ENCODE measurements at places on chromosomes 6 and 20.

GRCh38 chr6:45483501-45483900 is 105.8 kb upstream of the SUPT3H start:
- no peak for DNase-seq

DNA sequence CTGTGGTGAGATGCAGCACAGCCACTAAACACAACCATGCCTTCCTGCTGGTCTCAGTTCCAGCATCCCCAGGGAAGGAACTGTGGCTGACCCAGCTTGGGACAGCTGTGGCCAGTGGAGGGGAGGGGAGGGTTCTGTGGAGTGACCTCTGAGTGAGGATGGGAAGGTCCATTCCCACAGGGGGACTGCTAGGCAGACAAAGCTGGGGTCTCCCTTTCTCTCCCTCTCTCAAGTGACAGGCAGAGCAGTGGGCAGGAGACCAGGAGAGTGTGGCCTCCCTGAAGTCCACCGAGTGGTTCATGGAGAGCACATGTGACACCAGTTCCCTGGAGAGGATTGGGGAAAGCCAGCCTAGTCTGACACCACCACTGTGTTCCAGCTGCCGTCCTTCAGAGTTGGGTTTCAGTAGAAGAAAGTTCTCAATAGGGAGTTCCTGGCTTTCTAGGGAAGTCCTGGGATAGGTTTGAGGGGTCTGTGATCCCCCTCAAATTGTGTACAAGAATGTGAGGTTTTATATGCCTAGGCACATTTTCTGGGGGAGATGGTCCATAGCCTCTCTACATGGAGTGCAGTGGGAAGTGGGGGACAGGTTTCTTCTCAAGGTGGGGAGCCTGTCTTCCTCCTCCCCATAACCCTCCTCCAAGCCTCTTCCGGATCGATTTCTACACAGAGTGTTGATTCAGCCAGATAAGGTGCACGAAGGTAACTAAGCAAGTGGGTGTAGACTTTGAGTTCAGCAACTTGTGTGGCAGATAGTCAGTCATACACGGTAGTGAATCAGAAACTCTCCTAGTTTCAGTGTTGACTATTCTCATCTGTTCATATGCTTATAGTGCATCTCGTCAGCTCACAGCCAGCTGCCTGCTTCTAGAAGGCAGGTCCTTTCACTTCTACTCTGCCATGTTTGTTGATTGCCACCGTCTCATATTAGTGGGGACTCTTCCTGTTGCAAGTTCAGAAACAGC is 18.9 kb downstream of the MANBAL start:
- DNase-seq = no peak

DNA sequence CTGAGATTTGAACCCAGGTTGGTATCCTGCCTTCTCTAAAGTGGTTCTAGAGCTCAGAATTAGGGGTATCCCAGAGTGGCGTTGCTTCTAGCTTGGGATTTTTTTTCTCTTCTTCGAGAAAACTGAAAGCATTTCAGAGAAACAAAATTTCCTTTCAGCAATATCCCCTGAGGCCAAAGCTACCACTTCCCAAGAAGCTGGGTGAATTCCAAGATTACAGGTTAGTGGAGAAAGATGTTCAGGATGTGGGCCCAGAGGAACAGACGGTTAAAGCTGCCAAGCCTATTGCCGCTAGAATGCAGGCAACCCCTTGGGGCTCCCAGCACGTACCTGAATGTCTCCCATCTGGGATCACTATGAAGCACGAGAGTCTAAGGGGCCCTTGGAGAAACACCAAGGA is 134.1 kb downstream of the FOXO3 start:
- DNase-seq = no peak

DNA sequence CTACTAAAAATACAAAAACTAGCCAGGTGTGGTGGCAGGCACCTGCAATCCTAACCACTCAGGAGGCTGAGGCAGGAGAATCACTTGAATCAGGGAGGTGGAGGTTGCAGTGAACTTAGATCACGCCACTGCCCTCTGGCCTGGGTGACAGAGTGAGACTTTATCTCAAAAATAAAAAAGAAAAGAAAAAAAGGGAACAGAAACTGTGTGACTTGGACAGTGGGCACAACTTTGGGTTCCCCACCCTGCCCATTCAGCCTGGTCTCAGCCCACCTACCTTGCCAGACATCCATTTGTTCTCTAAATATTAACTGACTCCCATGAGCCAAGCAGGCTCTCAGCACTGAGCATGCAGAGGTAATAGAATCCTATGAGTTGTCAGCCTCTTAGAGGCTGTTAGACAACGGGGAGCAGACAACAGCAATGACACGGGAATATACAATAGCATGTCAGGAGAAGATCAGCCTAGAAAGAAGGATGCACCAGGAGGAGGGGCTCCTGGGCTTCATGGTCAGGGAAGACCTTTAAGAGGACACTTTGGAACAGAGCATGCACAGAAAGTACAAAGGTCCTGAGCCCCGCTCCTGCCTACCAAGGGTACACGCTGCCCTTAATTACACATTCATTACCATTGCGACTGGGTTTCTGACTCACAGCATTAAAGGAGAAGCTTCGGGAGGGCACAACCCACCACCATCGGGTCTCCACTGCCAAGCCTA is 20.0 kb downstream of the FAM209B start:
- no peak for DNase-seq

GRCh38 chr6:165804331-165805066 is 141.5 kb upstream of the PDE10A start:
- no peak for DNase-seq

DNA sequence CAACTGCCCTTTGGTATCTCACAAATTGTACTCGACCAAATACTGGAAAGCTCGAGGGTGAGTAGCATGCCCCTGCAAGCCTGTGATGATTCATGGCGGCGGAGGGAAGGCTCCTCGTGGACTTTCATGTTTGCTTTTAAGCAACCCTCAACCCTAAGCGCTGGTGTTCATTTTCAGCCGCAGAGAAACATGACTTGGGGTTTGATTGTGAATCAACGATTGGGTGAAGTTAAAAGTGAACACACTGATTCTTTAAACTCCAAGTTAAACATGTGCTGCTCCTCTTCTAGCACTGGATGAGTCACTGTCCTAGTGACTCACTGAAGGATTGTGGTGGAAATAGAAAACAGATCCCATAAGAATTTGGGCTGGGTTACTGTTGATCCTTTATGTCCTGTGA is 8.3 kb downstream of the CD109 start:
- peak; percentile 97 for DNase-seq

GRCh38 chr20:4122926-4123325 is 107.6 kb upstream of the RNF24 start:
- no peak for DNase-seq

- DNase-seq = no peak
Observed at GRCh38 chr20:47677635-47678453, 107.4 kb downstream of the SULF2 start.

DNA sequence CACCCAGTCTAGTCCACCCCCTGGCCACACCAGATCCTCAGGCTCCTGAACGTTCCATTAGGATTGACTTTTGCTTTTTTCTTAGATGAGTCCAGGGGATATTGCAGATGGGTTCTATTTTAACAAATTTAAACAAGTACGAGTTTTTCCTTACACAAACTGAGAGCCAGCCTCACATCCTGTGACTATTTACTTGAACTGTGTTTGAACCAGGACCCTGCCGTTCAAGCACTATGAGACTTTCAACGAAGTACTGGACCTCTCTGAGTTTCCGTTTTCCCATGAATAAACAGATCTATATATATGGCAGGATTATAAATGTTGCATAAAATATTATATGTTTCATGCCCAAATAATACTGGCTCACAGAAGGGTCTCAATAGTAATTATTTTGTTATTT is 1.4 kb upstream of the METTL24 start:
- DNase-seq = no peak

- no peak for DNase-seq
Observed at GRCh38 chr20:62420846-62421715, 6.3 kb downstream of the RBBP8NL start.

GRCh38 chr6:75230484-75231325 is 12.9 kb downstream of the COX7A2 start:
- DNase-seq = no peak

DNA sequence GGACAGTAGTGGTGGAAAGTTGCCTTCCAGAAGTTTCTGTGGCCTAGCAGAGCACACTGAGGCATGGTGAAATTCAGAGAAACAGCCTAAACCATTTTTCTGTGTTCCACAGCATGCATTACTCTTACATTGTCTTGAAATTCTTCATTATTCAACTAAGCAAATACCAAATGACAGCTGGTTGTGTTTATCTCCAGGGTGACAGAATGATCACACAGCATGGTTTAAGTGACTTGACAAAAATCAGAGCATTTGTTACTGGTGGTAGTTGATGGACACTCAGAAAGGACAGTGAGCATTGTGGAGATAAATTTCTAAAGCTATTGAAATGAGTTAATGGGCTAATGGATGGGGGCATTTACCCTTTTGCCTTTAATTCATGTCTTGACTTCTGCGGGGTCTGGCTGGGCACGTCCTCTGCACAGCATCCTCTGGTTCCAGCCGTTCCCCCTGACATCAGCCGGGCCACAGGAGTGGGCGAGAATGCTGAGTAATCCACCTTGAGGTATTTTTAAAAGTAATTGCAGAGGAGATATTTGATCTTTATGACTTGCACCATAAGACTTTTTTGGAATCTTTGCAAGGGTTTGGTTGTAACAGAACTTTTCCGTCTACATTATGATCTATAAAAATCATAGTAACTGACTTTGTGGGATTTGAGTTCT is 78.9 kb upstream of the SCP2D1 start:
- no peak for DNase-seq

DNA sequence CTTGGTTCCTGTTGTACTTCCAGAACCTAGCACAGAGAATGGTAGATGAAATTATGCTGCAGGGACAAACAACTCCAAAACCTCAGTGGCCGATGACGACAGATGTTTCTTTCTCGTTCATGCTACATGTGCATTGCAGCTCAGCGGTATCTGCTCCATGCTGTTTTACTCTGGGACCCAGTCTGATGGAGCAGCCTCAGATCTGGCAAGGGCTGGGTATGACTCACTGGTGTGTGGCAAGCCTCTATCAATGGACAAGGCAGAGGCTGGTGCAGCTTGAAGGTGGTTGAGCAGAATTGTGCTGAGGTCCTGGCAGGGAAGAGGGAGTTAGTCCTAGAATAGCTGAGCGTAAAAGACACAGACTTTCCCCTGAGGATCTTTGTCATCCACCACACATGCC is 10.3 kb upstream of the BLCAP start:
- no peak for DNase-seq

DNA sequence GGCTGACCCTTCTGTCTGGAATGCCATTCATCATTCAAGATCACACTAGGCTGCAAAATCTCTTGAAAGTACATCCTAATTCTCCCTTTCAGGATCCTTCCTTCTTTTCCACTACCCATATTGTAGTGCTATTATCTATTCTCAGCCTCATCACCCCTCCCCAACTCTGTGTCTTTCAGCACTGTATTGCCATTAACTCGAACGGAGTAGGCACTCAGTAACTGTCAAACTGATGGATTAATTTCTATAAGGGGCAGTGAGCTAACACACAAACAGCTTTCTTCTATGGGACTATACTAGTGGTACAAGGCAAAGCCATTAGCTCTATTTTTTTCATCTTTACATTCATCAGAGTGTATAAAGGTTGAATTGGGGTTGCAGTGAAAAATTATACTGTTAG is 46.6 kb downstream of the LAMA4 start:
- no peak for DNase-seq

GRCh38 chr6:41002168-41002567 is 36.9 kb downstream of the UNC5CL start:
- no peak for DNase-seq

DNA sequence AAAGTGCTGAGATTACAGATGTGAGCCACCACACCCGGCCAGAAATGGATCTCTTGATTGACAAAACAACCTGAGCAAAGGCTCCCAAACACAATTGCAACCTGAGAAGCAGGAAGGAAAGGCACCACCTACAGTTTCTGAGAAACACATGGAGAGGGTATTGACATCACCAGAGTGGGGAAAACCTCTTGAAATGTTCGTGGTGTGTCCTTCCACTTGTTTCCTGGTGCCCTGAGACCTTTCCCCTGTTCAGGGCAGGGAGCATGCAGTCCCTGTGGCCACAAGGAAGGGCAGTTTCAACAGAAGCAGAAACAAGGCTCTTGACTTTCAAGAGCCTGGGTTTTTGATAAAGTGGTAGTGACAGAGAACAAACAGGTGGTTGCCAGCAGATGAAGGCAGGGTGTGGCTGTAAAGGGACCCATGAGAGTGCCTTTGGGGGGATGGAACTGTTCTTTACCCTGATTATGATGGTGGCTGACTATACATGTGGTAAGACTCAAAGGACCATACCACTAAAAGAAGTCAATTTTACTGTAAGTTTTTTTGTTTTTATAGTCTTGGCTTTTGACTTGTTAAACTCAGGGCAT is 3.2 kb upstream of the BPIFA1 start:
- DNase-seq = no peak

GRCh38 chr20:63171991-63172390 is 43.9 kb downstream of the YTHDF1 start:
- DNase-seq = no peak

DNA sequence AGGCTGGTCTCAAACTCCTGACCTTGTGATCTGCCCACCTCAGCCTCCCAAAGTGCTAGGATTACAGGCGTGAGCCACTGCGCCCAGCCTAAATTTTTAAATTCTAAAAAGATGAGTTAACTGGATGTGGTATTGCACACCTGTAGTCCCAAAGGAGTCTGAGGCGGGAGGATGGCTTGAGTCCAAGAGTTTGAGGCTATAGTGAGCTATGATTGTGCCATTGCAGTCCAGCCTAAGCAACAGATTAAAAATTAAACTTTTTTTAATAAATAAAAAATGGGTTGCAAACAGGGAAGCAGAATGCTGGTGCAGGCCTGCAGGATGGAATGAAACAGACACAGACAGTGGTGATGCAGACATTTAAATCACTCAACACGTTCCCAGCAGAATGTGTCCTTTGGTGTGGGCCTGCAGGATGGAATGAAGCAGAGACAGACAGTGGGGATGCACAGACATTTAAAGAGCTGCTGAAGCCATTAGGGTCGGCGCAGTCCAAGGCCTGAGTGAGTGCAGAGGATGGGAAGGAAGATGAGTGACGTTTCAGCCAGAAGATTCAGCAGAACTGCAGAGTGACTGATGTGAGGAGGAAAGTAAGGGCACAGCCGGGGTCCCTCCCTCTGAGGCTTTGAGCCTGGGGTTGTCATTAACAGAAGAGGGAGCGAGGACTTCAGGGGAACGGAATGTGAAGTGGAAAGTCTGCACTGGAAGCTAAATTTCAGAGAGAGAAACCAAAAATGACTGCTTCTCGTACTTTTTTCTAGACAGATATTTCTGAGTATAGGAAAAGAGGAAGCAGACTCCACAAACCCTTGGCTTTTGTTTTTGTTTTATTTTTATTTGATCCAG is 117.5 kb downstream of the RIN2 start:
- DNase-seq = no peak

- DNase-seq = no peak
Observed at GRCh38 chr20:52410182-52410647, 218.6 kb upstream of the ZFP64 start.

DNA sequence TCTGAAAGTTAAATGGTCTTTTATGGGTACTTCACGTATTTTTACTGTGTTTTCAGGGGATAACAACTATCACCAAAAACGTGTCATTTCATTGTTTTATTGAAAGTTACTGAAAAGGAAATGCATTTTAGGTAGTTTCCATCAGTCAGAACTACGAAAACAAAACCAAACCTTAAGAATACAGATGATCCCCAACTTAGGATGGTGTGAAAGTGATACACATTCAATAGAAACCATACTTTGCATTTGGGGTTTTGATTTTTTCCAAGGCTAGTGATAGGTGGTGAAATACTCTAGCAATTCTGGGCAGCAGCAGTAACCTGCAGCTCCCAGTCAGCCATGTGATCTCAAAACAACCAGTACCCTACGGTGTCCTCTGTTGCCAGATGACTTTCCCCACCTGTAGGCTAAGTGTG is 25.9 kb upstream of the EFHC1 start:
- no peak for DNase-seq

Measured in non-pigmented ciliary epithelial cell (primary cell).